ENCODE measurements at places on chromosomes 4 and X.

DNA sequence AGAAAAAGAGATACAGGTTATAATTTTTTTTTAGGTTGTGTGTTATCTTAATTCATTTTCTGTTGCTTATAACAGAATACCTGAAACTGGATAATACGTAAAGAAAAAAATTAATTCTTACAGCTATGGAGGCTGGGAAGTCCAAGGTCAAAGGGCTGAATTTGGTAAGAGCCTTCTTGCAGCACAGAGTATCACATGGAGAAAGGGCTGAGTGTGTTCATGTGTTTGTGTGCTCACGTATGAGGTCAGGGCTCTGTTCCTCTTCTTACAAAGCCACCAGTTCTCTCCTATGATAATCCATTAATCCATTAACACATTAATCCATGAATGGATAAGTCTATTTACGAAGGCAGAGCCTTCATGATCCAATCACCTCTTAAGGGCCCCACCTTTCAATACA is 8.6 kb upstream of the RAB28 start:
- DNase-seq: no peak

DNA sequence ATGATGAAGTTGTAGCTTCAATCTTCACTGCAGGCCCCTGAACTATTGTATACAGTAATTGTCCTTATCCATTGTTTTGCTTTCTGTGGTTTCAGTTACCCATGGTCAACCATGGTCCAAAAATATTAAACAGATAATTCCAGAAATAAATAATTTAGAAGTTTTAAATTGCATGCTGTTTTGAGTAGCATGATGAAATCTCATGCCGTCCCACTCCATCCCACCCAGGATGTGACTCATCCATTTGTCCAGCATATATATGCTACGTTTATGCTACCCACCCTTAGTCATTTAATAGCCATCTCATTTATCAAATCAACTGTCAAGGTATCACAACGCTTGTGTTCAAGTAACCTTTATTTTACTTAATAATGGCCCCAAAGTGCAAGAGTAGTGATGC is 34.5 kb downstream of the IQCM start:
- no peak for DNase-seq

DNA sequence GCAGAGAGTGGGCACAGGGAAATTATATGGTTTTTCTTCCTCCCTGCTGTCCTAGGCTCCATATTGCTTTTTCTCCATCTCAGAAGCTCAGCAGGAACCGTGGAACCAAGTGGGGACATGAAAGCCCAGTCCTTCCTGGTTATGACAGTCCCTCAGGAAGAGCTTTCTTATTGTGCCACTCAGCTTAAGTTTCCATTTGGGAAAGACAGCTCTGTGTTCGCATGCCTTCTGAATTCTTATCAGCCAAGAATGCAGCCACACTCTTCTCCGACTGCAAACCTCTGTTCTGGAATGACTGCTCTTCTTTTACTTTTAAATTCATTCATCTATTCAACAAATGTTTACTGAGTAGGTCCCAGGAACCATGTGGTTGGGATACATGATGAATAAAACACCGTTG is 58.0 kb upstream of the PPARGC1A start:
- DNase-seq: no peak

DNA sequence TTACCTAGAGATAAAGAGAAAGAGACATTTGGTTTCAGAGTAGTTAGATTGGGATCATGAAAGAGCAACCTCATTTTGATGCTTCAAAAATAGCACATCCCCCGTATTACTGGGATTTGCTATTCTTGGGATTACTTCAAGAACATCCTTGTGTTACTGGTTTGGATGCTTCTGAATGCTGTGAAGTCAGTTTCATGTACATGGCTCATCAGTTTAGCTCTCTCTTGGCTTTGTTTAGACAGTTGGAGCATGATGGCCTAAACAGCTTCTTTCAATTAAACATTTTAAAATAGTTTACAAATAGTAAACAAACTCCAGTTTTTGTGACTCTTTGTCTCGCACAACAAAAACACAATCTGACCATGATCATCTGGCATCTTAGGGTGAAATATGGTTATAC is 23.9 kb downstream of the HTT start:
- no peak for DNase-seq

DNA sequence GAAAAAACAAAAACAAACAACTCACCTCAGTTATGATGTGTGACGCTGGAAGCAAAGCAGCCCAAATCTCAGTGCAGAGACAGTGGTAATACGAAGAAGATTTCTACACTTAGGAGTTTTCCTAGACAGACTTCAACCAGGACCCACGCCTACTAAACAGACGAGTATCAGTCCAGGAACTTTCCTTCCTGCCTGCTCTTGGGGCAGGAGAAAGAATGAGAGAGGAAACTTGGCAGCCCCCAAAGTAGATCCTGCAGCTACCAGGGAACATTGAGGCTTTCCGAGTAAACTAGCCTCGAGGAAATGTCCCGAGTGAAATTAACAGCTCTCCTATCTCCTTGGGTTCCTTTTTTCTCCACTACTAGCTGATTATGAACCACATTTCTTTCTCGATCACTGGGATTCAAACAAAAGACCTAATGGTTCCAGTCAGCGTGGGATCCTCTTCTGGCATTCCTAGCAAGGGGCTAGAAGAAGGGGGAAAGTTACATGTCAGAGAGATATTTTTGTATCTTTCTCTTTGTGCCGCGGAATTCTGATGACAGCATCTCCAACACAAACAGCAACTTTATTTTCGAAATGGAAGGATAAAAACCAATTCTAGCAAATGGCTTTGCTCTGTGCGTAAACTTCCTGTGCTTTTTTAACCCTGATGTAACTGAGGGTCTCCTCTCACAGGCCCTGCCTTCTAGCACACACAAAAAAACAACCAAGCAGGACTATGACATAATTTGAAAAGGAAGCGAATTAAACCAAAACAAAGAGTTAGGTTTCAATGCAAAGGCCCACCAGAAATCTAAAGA is 53.2 kb downstream of the PPM1K start:
- no peak for DNase-seq

DNA sequence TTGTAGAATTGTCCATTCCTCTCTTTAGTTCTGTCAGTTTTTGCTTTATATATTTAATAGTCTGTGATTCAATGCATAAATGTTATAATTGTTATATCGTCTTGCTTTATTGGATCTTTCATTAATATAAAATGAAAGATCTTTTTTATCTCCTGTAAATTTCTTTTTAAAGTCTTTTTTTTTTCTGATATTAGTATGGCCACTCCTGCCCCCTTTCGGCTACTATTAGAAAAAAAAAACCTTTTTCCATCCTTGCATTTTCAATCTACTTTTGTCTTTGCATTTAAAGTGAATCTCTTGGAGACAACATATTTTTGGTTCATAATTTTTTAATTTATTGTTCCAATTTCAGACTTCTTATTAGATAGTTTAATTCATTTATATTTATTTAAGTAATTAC is 677.4 kb upstream of the NDST4 start:
- DNase-seq: no peak

DNA sequence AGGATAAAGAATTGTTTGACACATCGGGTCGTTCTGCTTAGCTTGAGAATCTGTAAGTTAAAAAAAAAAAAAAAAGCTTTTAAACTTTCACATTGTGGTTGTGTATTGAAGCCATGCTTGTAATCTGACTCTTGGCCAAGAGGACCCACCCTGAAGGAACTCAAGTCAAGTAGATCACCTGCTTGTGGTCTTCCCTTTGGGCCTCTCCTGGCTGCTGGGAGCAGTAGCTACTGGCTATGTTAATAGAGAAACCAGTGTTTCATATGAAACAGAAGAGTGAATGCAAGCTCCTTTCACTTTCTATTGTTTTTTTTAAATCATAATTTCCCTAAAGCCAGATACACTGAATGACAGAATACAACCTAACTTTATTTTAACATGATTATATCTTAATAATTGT is 402.4 kb upstream of the NDST4 start:
- DNase-seq: no peak

- no peak for DNase-seq
These were observed 593.6 kb downstream of the KLHL13 start for GRCh38 chrX:117522725-117523700.

DNA sequence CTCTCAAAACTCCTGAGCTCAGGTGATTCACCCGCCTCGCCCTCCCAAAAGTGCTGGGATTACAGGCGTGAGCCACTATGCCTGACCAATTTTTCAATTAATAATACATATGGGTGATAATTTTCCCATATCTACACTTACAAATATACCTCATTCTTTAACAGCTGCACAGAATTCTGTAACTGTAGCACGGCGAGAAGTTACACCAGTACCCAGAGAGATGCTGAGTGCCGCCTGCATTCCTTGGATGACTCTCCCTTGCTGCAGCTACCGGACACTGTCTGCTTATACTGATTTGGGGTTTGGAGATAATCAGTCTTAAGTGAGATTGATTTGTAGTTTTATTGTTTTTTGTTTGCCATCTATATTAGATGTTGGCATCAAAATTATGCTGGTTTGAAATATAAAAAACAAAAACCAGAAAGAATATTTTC is 5.8 kb downstream of the TIFA start:
- no peak for DNase-seq
